ENCODE measurements at places on chromosomes 13 and 19. TPM values are rescaled to one million over a fixed set of nuclear protein-coding genes. Genes with fewer than 3 reads are reported as not detected.
A peak's percentile ranks its signal among the peaks of the same experiment; 100 is the strongest.

Gene MYCBP2
- total RNA-seq = 216 TPM

GRCh38 chr13:21663197-21663596 lies 7.7 kb upstream of the FGF9 start:
- no peak for DNase-seq

DNA sequence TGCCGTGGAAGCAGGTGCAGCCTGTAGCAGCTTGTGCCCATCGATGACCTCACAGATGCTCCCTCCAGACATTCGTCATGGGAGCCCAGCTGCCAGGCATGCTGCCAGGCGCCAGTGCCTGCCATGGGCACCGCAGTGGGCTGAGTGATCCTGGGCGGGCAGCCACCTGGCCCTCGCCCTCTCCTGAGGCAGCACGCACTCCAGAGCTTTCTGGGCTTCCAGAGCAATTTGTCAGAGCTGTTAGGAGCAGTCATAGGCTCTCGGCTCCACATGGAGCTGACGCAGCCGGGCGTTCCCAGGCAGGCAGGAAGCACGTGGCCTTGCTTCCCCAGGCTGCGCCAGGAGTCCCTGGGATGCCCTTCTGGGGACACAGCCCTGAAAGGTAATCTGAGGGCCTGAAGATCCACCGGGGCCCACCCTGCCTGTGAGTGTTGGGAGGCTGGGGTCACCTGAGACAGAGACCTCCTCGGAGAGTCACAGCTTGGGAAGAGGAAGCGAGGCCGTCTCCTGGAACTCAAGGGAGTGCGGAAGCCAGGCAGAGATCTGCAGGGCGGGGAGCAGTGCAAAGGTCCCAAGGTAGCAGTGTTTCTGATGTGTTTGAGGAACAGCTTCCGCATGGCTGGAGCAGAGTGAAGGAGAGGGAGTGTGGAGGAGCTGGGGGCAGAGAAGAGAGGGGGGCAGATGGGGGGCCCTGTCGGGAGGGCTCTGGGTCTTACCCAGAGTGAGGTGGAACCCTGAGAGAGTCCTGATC lies 50.6 kb downstream of the DPF1 start:
- DNase-seq = peak; percentile 92

Gene PTGIR
- 0.29 TPM for total RNA-seq

DNA sequence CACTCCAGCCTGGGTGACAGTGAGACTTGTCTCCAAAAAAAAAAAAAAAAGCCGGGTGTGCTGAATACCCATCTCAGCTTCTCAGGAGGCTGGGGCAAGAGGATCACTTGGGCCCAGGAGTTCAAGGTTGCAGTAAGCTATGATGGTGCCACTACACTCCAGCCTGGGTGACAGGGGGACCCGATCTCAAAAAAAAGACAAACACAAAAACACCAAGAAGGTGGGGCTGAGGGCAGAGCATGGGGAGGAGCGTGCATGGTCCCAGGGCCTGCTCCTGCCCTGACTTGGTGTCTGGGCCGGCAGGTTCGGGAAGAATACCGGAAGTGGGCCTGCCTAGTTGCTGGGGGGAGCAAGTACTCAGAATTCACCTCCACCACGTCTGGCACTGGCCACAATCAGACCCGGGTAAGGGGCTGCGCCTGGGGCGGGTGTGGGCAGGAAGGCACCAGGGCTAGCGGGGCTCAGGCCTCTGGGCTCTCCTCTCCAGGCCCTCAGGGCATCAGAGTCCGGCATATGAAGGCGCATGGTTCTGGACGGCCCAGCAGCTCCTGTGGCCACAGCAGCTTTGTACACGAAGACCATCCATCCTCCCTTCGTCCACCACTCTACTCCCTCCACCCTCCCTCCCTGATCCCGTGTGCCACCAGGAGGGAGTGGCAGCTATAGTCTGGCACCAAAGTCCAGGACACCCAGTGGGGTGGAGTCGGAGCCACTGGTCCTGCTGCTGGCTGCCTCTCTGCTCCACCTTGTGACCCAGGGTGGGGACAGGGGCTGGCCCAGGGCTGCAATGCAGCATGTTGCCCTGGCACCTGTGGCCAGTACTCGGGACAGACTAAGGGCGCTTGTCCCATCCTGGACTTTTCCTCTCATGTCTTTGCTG lies 11.3 kb downstream of the DDX39A start:
- no peak for DNase-seq

GRCh38 chr13:34926508-34926907 lies 15.6 kb upstream of the NBEA start:
- no peak for DNase-seq

DNA sequence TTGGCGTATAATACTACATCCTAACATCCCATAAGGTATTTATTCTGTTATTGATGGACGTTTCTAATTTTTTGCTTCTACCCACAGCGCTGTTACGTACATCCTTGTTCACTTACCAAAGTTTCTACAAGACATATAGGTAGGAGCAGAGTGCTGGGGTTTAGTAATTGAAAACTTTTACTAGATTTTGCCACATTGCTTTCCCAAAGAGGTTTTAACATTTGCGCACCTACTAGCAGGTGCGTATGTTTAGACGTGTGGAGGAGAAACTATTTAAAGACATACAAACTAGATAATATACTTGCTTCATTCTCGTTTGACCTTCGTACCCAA lies 559 bp upstream of the RPL21 start:
- no peak for DNase-seq

GRCh38 chr13:111282425-111282824 lies 38.0 kb upstream of the TEX29 start:
- no peak for DNase-seq

DNA sequence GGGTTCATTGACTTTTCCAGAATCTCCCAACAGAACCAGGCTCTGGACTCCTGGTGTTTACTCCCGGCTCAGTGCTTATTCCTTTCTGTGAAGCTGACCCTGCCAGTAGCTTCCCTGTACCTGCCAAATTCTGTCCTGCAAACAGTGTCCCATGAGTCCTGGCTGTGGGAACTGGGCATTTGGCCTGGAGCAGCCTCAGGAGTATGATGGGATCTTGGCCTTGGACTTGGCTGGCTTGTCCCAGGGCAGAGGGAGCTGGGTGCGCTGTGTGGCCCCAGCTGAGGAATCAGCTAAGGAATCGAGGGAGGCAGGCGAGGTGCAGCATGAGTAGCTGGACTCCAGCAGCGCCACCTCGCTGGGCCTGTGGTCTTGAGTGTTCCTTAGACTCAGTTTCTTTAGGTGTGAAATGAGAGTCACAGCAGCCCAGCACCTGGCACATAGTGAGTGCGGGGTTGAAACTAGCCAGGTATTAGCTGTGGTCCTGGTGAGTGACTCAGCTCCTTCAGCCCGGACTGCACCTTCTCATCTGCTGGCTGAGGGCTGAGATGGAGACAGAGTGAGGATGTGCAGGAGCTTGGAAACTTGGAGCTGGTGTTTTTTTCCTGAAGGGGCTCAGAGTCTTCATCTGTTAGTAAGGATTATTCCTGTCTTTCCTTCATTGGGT lies 10.4 kb downstream of the CLASRP start:
- no peak for DNase-seq

DNA sequence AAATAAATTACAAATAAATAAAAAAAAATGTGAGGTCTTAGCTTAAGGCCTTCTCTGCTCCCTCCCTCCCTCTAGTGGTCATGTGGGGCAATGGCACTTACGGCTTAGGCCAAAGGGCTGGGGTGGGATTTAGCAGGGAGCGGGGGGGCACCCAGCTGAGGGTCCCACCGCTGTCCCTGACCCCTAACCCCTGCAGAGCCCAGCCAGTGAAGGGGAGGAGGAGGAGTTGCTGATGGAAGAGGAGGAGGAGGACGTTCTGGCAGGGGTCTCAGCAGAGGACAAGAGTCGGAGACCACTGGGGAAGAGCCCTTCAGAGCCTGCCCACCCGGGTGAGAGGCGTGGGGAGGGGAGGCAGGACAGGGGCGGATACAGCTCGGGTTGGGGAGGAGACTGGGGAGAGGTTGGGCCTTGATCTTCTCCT lies 9.3 kb downstream of the MPND start:
- no peak for DNase-seq

Gene HS6ST3
- 21.0 TPM for total RNA-seq

Gene NLRP9
- total RNA-seq = not detected

Gene CTXN1
- 112 TPM for total RNA-seq

DNA sequence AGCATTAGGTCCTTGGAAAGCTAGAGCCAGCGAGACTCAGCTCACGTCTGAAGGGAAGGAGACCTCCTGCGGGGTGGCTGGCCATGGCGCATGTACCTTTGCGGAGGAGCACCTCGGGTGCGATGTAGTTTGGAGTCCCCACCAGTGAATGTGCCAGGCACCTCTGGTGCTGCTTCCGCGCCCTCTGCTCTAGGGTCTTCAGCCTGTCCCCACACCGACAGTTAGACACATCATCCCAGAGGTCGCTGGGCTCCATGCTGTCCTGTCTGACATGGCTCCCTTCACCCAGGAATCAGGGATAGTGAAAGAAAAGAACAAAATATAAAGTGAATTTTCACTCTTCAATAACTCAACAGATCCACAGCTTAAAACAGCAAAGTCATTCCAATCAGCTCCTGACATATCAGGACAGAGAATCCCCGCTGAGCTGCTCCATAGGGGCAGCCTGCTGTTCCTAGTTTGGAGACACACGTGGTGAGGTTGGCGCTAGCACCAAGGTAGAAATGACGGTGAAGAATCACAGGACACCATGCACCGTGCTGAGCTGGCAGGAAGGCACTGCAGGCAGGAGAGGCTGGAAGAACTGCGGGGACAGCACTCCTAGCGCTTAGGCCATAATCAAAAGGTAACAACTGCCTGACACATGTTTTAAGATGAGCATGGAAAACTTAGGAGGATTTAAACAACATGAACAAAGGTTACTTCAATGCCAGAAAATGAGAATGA lies 79.0 kb upstream of the XPO4 start:
- DNase-seq = no peak

DNA sequence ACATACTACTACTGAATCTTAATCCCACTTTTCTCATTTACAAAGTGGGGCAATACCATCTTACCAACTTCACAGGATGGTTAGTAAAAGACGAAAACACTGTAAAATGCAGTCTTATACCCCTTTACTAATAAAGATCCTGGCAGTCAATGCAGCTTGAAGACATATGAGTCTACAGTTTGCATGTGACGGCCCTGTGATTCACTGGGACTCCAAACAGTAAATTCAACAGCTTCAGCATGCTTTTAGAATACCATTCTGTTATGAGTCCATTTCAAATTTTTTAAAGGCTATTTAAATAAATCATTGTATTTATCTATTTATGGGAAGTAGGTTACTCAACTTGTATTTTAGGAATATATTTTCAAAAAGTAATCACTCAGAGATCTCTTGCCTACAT lies 629.1 kb downstream of the LIG4 start:
- no peak for DNase-seq

Measured in dorsolateral prefrontal cortex (tissue), 122 donors.